HCEC 1CT (cell line): ENCODE measurements at places on chromosomes 3 and 15.

DNA sequence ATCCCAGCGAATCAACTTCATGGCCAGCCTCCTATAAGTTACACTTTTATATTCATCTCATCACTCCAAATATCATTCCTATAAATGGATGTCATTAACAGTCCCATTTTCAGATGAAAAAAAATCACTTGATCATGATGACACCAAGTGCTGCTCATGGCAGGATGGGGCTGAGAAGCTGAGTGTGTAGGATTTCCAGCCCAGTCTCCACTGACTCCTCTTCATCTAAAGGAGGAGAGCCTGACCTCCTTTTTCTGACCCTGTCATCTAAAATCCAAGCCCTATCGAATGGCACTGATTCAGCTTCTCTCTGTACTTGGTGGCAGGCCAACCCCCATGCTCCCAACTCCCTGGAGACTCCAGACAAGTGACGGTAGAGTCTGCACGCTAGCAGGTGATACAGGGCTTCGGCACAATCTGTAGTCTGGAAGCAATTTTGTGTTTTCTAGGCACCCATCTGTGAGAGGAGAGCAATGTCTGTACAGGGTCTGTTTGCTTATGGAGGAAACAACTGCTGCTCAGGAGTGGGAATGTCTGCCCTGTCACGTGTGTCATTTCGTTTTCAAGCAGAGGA lies 103.2 kb downstream of the EPHB1 start:
- DNase-seq, result no peak

DNA sequence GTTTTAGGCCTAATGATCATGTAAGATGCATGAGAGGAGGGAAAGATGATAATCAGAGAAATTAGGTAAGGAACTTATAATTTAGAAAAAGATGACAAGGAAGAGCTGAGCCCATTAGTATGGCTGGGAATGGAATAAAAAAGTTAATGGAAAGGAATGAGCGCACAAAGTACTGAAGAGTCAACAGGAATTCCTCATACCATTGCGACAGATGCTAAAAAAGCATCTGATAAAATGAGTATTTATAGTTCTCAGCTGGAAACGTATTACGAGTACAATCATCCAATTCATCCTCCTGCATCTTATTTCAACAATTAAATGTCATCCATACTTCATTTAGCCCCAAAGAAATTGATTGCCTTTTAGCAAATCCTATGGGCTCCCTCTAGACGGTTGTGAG lies 58.9 kb downstream of the TMCC1 start:
- DNase-seq, result no peak

GRCh38 chr15:39462691-39463090 lies 118.2 kb upstream of the THBS1 start:
- DNase-seq, result peak; percentile 46

- no peak for DNase-seq
Observed at GRCh38 chr3:23797491-23797890, 8.3 kb upstream of the UBE2E1 start.

DNA sequence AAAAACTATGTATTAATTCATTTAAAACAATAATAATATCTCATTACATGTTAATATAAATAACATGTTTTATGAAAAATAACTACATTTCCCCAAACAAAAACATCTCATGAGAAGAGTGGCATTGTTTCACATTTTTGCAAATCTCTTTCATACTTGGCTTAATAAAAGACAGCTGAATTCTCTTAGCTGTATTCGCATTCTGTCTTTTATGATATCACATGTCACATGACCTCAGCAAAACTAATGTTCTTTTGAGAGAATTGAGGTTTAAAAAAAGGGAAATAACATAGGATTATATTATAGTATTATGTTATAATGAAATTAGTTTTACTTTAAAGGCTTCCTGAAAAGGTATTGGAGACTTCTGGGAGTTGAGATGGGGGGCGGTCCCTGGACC lies 48.4 kb upstream of the SPPL2A start:
- DNase-seq, result no peak

DNA sequence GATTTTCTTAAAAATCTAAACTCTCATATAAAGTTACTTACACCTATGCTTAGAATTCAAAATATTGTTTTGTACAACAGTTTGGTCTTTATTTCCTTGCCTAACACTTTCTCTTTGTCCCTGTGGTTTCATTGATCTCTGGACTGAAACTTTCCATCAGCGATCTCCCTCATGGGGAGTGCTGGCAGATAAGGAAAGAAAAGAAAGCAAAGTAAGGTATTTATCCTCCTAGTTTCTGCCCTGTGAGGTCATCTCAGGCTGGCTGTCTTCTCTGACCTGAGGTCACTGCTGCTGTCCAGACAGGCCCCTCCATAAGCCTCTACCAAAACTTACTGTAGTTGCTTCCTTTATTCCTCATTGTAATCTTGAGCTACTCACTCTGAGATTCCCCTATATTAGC lies 57.9 kb upstream of the EPHA6 start:
- DNase-seq, result no peak
